ENCODE measurements at places on chromosomes 3 and 15.

DNA sequence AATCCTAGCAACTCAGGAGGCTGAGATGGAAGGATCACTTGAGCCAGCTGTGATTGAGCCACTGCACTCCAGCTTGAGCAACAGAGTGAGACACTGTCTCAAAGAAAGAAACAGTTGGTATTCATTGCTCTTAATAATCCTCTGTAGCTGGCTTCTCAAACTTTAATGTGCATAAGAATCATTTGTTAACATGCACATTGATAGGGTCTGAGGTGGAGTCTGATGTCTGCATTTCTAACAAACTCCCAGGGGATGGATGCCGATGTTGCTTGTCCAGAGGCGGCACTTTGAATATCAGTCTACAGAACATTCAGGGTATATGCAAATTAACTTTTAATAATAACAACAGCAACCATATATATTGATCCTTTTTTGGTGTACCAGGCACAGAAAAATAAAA, 39.9 kb downstream of the NKIRAS1 start:
- no peaks in the 10 kb centered on the region for H3K36me3 ChIP-seq
- H3K27me3 ChIP-seq: no peaks in the 10 kb centered on the region
- no peak overlapping the region for H3K27ac ChIP-seq
- H3K4me1 ChIP-seq: peaks cover 6% of the 10 kb centered on the region

DNA sequence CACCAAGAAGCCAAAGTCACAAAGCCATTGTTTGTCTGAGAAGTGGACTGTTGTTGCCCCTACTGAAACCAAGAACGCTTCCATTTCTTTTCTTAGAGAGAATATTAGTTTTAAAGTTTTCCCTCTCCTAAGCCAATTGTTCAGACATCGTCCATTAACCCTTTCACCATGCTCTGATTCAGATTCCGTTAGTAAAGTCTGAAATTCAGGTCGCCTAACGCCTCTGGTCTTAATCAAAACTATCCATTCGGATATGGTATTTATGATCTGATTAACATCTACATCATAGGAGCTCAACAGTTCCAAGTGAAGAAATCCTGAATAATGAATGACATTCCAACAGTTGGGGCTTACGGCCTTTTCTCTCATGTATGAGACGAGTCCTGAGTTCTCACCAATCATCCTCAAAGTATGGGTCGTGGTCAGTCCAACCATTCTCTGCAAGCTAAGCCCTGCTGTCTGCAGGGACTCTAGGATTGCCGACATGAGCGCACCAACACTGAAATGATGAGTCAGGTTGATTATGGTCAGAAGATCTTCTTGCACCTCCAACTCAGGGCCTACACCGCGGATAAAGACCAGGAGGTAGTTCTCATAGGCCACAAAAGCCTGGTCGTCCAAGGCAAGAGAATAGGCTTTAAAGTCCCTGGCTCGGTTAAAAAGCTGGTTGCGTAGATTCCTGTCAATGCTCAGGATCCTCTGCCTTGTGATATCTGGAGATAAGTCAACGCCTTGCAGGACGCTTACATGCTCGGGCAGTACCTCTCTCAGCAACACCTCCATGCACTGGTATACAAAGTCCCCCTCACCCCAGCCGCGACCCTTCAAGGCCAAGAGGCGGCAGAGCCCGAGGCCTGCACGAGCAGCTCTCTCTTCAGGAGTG, 767 bp downstream of the EPM2AIP1 start:
- H3K4me1 ChIP-seq: peaks cover 5% of the 10 kb centered on the region
- H3K27ac ChIP-seq: peak overlapping the region; percentile 98
- H3K4me3 ChIP-seq: peak overlapping the region; percentile 84
- H3K27me3 ChIP-seq: no peaks in the 10 kb centered on the region
- no peak for DNase-seq

- no peak for DNase-seq
- H3K4me3 ChIP-seq: no peak overlapping the region
- no peaks in the 10 kb centered on the region for H3K4me1 ChIP-seq
- H3K27ac ChIP-seq: no peak overlapping the region
- H3K27me3 ChIP-seq: no peaks in the 10 kb centered on the region
These were observed 189.6 kb upstream of the MLF1 start for GRCh38 chr3:158381262-158381868.

DNA sequence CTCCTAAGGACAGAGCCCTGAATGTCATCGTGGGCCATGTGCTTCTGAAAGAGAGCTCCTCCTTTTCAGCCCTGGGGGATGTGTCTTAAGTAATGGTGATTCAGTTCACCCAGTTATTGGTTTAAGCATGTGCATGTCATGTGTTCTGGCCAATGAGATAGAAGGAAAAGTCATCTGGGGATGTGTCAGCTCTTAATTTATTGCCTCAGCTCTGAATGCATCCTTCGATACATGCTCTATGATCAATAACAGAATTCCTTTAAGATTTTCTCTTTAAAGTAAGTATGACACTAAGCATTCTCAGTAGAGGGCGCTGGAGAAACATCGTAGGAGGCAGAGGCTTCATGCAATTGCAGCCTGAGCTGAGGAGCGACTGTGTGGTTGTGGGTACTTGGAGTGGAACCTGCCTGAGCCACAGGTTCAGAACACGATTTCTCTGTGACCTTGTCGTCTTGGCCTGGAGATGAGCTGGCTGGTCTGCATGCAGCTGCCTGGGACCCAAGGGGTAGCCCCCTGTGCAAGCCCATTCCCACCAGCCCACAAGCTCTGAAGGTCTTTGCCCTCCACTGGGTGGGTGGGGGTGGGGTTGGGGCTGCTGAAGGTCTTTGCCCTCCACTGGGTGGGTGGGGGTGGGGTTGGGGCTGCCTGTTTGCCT, 69.5 kb downstream of the C3orf38 start:
- H3K4me1 ChIP-seq: no peaks in the 10 kb centered on the region
- DNase-seq: no peak
- no peak overlapping the region for H3K4me3 ChIP-seq
- no peaks in the 10 kb centered on the region for H3K36me3 ChIP-seq

DNA sequence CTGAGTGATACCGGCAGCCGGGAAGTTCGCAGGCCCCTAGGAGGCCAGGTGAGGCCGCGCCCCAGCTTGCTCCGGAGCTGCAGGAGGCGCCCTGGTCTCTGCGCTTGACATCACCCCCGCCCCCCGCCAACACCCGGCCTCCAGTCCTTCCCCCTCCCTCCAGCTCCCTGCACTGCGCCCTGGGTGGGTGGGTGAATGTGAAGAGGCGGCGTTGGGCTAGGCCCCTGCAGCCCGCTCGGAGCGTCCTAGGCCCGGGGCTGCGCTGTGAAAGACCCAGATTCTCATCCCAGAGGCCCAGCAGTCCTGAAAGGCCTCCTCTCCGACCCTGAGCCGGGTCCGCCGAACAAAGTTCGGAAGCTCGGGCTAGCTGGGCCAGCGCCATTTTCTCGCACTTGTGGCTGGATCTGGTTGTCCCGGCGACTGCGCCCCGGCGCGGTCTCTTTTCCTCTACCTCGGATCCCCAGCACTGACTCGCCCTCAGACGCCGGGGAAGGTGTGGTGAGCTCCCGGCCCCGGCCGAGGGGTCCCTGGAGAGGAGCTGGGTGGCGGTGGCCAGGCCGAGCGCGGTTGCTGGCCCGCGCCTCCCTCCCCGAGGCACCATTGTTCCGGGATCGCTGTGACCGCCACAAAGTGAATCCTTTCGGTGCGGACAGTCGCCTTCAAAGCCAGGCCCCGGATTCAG, 12.9 kb downstream of the ZIC4 start:
- DNase-seq: no peak
- H3K4me3 ChIP-seq: peak overlapping the region; percentile 12
- H3K36me3 ChIP-seq: no peaks in the 10 kb centered on the region
- no peaks in the 10 kb centered on the region for H3K27me3 ChIP-seq
- H3K27ac ChIP-seq: no peak overlapping the region

DNA sequence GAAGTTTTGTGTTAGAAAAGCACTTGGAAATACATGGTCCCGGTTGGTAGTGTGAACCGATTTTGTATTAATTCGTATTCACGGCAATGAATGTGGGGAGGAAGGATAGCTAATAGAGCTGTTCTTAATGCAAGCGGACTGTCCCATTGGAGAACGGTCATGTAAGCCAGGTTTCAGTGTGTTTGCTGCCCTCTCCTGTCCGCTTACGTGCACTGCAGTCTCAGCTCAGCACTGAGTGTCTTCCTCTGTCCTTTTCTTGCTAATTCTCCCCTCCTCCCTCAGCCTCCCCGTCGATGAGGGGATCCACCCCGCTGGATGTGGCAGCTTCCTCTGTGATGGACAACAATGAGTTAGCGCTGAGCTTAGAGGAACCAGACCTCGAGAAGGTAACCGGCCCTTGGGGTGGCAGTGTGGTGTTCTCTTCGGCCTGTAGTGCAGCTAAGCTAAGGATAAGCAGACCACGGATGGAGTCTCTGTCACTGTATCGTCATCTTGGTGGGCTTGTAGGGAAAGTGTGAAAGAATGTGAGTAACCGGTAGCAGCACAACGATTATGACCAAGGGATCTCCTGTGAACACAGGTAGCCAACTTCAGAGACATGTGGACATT, 267.5 kb upstream of the CHRM5 start:
- H3K4me3 ChIP-seq: no peak overlapping the region
- no peaks in the 10 kb centered on the region for H3K27me3 ChIP-seq
- DNase-seq: peak; percentile 43
- no peaks in the 10 kb centered on the region for H3K36me3 ChIP-seq
- H3K4me1 ChIP-seq: no peaks in the 10 kb centered on the region

- no peaks in the 10 kb centered on the region for H3K4me1 ChIP-seq
- no peaks in the 10 kb centered on the region for H3K27me3 ChIP-seq
- H3K4me3 ChIP-seq: no peak overlapping the region
- DNase-seq: peak; percentile 28
- no peaks in the 10 kb centered on the region for H3K36me3 ChIP-seq
These were observed 21.2 kb upstream of the CRBN start for GRCh38 chr3:3200632-3201212.

GRCh38 chr3:88267-88666, 108.3 kb upstream of the CHL1 start:
- no peaks in the 10 kb centered on the region for H3K36me3 ChIP-seq
- DNase-seq: no peak
- no peak overlapping the region for H3K27ac ChIP-seq

DNA sequence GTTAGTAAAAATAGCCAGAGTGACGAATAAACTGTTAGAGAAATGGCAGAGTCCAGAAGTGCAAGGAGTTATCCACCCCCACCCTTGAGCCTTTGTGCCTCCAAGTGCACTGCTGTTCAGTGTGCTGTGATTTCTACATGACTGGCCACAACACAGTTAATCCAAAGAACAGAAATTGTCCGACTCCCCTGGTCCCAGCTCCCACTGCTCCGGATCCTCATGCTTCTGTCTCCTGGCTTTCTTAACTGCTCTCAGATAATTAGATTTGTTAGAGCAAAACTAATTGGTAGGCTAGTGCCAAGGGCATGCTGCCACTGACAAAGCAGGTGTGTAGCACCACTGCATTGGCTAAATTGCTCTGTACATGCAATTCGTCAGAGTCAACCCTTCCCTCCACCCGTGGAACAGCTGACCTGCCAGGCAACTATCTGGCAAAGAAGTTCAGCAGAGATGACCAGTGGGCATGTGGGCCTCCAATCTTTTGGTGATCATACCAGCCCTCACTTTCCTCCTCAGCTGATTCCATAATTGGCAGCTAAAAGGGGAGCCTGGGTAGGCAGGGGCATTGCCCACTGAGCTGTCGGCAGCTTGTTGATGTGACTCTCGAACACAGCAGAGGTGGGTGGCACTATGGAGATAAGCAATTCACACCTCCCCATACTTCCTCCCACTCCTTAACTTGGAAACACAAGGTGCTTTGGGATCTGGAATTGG, 18.9 kb upstream of the ACAP2 start:
- DNase-seq: no peak
- no peak overlapping the region for H3K4me3 ChIP-seq
- no peaks in the 10 kb centered on the region for H3K36me3 ChIP-seq
- no peaks in the 10 kb centered on the region for H3K27me3 ChIP-seq
- H3K4me1 ChIP-seq: peaks cover 3% of the 10 kb centered on the region
- H3K27ac ChIP-seq: no peak overlapping the region

- no peak overlapping the region for H3K27ac ChIP-seq
- no peaks in the 10 kb centered on the region for H3K36me3 ChIP-seq
- no peaks in the 10 kb centered on the region for H3K4me1 ChIP-seq
These were observed 54.0 kb downstream of the FAM43A start for GRCh38 chr3:194739498-194740284.

GRCh38 chr3:197117114-197117513, 87.5 kb upstream of the MELTF start:
- no peaks in the 10 kb centered on the region for H3K4me1 ChIP-seq
- no peaks in the 10 kb centered on the region for H3K27me3 ChIP-seq
- no peaks in the 10 kb centered on the region for H3K36me3 ChIP-seq
- DNase-seq: no peak
- no peak overlapping the region for H3K27ac ChIP-seq
- H3K4me3 ChIP-seq: no peak overlapping the region

- H3K4me1 ChIP-seq: no peaks in the 10 kb centered on the region
- no peaks in the 10 kb centered on the region for H3K36me3 ChIP-seq
- no peak overlapping the region for H3K4me3 ChIP-seq
- H3K27me3 ChIP-seq: no peaks in the 10 kb centered on the region
- DNase-seq: no peak
These were observed 2.2 kb downstream of the HOMER2 start for GRCh38 chr15:82950295-82950694.

DNA sequence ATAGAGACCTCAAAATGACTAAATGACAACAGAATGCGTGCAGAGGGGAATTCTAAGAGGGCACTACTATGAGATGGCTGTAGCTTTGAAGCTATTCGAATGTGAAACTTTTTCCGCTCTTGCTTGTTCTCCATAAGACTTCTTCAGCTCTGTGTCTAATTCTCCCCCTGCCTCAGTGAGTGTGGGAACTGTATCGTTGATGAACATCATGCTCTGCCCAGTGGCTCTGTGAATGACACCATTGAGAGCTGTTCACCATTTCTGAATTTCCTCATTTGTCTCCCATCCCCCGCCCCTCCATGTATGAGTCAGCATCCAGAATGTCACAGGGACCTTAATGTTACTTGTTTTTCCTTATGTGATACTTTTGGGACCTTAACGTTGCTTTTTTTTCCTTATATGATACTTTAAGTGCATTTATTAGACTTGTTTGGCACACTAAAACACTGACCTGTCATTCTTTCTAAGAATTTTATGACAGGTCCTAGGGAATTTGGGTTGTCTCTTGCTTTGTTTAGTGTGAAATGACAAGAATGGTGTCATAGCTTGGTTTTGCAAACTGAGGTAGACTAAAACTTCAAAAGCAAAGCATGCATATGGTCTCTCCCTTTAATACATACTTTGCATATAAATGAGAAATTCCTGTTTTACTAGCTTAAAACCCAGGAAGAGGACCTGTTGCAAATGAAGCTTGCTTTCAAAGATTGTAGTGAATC, 99.6 kb downstream of the FNDC3B start:
- no peak overlapping the region for H3K27ac ChIP-seq
- DNase-seq: no peak
- no peak overlapping the region for H3K4me3 ChIP-seq
- no peaks in the 10 kb centered on the region for H3K27me3 ChIP-seq

DNA sequence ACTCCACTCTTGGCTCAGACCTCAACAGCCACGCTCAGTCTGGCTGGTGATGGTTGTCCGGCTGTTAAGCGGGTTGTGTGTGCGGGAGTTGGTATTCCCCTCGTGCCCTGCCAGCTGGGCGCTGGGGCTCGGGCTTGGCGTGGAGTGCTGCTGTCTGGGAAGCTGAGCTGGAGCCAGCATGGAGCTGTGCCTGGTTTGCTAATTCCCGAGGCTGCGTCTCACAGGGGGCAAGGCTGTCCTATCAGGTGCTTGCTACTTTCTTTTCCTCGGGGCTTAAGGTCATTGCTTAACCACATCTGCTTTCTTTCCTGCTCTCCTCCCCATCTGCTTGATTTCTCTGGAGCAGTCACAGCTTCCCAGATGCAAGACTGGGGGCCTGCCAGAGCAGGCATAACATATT, 29.9 kb downstream of the PDIA5 start:
- peak; percentile 78 for DNase-seq
- H3K4me3 ChIP-seq: no peak overlapping the region
- H3K27ac ChIP-seq: no peak overlapping the region
- H3K36me3 ChIP-seq: no peaks in the 10 kb centered on the region
- H3K4me1 ChIP-seq: peaks cover 31% of the 10 kb centered on the region
- no peaks in the 10 kb centered on the region for H3K27me3 ChIP-seq

Measured in ovary (tissue), 10 donors.